RKO (cell line): ENCODE measurements at places on chromosomes 7 and 10.

DNA sequence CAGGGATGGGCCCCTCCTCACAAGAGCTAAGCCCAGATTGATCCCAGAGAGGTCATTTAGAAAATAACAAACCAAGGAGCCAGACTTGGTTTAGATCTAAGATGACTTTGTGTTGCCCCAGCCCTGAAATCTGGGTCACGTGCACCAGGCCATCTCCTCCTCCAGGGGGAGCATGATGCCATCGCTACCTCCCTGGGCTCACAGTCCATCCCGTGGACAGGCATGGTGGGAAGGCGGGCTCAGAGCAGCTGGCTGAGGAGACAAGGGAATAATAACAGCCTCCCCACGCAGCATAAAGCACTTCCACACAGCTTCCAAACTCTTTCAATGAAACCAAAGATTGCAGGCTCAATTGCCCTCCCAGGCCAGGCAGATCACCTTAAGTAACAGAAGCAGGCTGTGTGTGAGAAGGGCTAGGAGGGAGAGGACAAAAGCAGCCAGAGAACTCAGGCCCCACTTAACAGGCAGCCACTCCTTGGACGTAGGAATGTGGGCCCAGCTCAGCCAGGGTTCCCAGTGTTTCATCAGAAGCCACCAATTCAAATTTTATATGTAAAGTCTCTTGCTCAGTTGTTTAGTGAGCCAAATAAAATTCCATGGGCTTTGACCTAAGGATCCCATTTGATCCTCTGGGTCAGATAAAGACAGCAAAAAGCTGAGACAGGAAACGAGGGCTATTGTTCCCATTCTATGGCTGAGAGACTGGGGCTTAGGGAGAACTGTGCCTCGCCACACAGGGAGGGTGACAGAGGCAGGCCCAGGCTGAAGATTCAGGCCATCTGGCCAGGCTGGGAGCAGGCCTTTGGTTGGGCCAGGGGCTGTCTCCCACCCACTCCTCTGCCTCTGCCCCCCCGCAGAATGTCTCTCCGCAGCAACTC lies 100.2 kb downstream of the COL13A1 start:
- DNase-seq = peak; percentile 43

DNA sequence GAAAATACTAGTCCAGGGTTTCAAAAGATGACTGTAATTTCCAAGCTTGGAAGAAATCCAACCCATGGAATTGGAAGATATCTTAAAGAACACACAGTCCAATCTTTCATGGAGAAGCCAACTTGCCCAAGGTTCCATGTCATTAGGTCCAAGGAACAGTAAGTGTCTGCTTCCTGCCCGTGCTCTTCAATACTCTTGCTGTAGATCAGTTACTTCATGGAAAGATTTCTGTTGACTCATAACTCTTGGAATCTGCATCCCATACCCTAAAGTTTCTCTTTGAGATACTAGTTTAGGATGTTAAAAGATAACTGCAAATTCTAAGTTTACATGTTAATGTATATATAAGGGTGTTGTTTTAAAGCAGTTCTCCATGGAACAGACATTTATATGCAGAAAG lies 127.9 kb upstream of the SLC13A1 start:
- no peak for DNase-seq

DNA sequence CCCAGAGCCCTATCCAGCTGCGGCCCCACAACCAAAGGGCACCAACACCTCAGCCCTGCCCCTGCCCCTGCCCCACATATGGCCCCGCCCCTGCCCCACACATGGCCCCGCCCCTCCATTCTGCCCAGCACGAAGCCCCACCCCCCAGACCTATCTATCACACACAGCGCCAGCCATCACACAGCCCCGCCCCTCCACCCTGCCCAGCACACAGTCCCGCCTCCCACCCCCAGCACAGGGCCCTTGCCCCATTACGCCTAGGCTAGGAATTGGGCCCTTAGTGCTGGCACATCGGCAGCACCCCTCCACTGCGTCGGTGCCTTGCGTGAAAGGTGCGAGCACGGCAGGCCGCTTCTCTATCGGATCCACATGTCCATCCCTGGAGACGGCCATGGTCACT lies 126.8 kb downstream of the MAD1L1 start:
- DNase-seq = no peak

GRCh38 chr10:85238676-85239075 lies 910.3 kb downstream of the CCSER2 start:
- no peak for DNase-seq
